Neural crest cell (in vitro differentiated cells): ENCODE measurements at places on chromosomes 5 and 9. TPM values are rescaled to one million over a fixed set of nuclear protein-coding genes. Genes with fewer than 3 reads are reported as not detected.

- H3K27ac ChIP-seq = no peak overlapping the region
- peaks cover 22% of the 10 kb centered on the region for H3K27me3 ChIP-seq
- H3K4me1 ChIP-seq = peaks cover 19% of the 10 kb centered on the region
- peaks cover 3% of the 10 kb centered on the region for H3K36me3 ChIP-seq
- H3K4me3 ChIP-seq = no peak overlapping the region
Observed at GRCh38 chr5:6822556-6823343, 109.5 kb downstream of the TENT4A start.

DNA sequence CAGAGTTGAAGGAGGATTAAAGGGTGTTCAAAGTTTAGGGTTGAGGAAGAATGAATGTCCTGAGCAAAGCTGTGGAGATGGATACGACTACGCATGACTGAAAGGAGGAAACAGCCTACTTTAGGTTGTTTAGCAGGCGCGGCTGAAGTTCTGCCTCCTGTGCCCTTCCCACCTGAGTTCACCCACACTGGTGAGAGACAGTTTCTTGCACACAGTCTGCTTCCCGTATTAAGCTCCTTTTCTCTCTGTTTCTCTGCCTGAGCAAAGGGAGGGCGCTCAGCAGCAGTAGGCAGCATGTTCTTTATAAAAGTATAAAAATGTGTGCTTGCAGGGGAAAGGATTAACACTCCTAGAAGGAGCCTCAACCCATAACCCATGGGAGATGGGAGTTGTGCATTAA lies 224.0 kb upstream of the SMARCA2 start:
- DNase-seq = no peak
- no peaks in the 10 kb centered on the region for H3K4me1 ChIP-seq
- no peak overlapping the region for H3K4me3 ChIP-seq
- no peaks in the 10 kb centered on the region for H3K36me3 ChIP-seq

GRCh38 chr5:131541762-131542161 lies 93.3 kb downstream of the RAPGEF6 start:
- H3K36me3 ChIP-seq = peaks cover 3% of the 10 kb centered on the region
- H3K27ac ChIP-seq = no peak overlapping the region
- H3K27me3 ChIP-seq = no peaks in the 10 kb centered on the region
- DNase-seq = no peak
- H3K4me3 ChIP-seq = no peak overlapping the region
- H3K4me1 ChIP-seq = peaks cover 8% of the 10 kb centered on the region

GRCh38 chr9:111036946-111037345 lies 1.3 kb downstream of the LPAR1 start:
- H3K27me3 ChIP-seq = peaks cover 51% of the 10 kb centered on the region
- H3K4me3 ChIP-seq = peak overlapping the region; percentile 88
- no peak for DNase-seq
- no peak overlapping the region for H3K27ac ChIP-seq
- H3K36me3 ChIP-seq = no peaks in the 10 kb centered on the region

DNA sequence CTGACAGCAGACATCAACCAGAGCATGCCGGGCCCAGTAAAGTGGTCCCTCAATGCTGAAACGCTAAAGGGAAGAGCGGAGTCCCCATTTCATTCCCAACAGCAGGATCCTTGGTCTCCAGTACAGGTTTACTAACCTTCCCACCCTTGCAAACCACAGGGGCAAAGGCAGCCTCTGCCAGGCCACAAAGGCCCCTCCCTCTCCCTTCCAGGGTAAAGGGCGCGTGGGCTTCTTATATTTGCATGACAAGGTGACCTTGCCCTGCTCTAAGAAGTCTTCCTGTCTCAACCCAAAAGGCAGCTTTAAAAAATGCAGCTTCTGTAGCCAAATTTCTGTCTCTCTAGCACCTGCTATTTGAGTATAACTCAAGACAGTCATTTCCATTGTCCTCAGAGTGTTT lies 131.5 kb upstream of the PTCH1 start:
- H3K27ac ChIP-seq = peak overlapping the region; percentile 14
- DNase-seq = no peak
- H3K4me1 ChIP-seq = no peaks in the 10 kb centered on the region
- H3K4me3 ChIP-seq = no peak overlapping the region

- no peaks in the 10 kb centered on the region for H3K27me3 ChIP-seq
- no peak overlapping the region for H3K4me3 ChIP-seq
- H3K4me1 ChIP-seq = no peaks in the 10 kb centered on the region
- peaks cover 8% of the 10 kb centered on the region for H3K36me3 ChIP-seq
Observed at GRCh38 chr9:72210522-72210921, 61.3 kb downstream of the GDA start.

DNA sequence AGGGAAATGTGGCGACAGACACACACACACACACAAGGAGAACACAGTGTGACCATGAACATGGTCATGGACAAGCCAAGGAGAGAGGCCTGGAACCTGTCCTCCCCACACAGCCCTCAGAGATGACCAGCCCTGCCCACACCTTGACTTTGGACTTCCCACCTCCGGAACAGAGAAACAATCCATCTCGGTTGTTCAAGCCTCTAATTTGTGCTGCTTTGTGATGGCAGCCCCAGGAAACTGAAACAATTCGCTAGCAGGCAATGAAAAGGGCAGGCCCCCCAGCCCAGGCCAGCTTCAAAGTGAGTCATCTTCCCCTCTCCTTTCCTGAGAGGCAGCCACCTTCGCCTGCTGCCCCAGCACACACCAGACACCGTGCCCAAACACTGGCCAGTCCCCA lies 47.7 kb downstream of the NSUN2 start:
- no peak overlapping the region for H3K27ac ChIP-seq
- H3K36me3 ChIP-seq = peaks cover 3% of the 10 kb centered on the region
- H3K27me3 ChIP-seq = peaks cover 64% of the 10 kb centered on the region
- DNase-seq = no peak

GRCh38 chr9:91127653-91128052 lies 234.1 kb downstream of the AUH start:
- no peak overlapping the region for H3K4me3 ChIP-seq
- DNase-seq = no peak
- no peaks in the 10 kb centered on the region for H3K27me3 ChIP-seq
- H3K36me3 ChIP-seq = peaks cover 2% of the 10 kb centered on the region
- no peaks in the 10 kb centered on the region for H3K4me1 ChIP-seq

DNA sequence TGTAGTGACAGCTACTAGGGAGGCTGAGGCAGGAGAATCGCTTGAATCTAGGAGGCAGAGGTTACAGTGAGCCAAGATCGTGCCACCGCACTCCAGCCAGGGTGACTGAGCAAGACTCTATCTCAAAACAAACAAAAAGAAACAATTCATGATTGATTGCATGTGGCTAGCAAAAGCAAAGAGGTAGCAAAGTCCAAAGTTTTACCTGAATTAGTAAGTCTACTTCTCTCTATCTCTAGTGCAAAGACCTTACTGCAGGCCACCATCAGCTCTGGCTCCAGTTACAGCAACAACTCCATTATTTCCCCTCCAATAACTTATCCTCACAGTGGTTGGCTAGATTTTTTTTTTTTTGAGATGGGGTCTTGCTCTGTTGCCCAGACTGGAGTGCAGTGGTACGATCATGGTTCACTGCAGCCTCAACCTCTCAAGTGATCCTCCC lies 6.2 kb upstream of the SAR1B start:
- H3K4me3 ChIP-seq = no peak overlapping the region
- H3K27ac ChIP-seq = no peak overlapping the region
- H3K4me1 ChIP-seq = no peaks in the 10 kb centered on the region
- DNase-seq = no peak
- H3K27me3 ChIP-seq = no peaks in the 10 kb centered on the region

- H3K4me3 ChIP-seq = no peak overlapping the region
- H3K4me1 ChIP-seq = no peaks in the 10 kb centered on the region
Observed at GRCh38 chr5:56783261-56783660, 32.1 kb upstream of the MAP3K1 start.

DNA sequence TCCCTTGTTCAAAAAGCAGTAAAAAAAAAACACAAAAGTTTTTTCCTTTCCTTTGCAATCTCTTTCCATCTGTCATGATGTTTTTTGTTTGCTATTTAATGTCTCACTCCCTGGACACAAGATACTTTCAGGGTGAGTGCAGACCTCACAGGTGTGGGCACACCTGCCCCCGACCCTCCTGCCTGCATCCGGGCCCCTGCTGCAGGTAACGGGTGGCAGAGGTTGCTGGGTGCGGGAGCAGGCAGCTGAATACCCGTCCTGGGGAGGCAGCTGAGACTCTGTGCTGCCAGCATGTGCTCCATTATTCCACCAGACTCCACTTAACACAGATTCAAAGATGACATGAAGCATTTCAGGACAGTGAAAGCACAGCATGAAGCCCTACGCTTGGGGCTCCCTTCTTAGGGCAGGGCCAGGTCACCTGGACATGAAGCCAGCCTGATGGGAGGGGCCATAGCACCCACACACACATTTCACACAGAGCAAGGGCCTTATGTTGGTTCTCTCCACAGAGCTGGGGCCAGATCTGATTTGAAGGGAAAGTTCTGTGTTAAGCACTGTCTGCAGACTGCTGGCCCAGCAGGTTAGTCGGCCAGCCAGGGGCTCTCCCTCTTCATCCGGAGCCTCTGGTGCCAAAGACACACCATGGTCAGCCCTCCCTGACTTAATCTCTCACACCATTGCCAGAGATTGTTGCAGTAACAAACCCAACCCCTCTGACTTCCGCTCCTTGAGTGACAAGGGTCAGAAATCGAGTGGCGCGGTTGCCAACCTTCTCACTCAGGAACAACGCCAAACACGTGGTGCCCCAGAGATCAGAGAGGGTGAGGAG lies 13.0 kb downstream of the NEK6 start:
- no peak overlapping the region for H3K4me3 ChIP-seq
- peaks cover 56% of the 10 kb centered on the region for H3K4me1 ChIP-seq
- DNase-seq = no peak
- no peaks in the 10 kb centered on the region for H3K36me3 ChIP-seq

GRCh38 chr5:6181147-6181729 lies 197.1 kb downstream of the MED10 start:
- no peak overlapping the region for H3K27ac ChIP-seq
- no peak overlapping the region for H3K4me3 ChIP-seq
- H3K27me3 ChIP-seq = peaks cover 21% of the 10 kb centered on the region
- no peaks in the 10 kb centered on the region for H3K4me1 ChIP-seq
- no peaks in the 10 kb centered on the region for H3K36me3 ChIP-seq

DNA sequence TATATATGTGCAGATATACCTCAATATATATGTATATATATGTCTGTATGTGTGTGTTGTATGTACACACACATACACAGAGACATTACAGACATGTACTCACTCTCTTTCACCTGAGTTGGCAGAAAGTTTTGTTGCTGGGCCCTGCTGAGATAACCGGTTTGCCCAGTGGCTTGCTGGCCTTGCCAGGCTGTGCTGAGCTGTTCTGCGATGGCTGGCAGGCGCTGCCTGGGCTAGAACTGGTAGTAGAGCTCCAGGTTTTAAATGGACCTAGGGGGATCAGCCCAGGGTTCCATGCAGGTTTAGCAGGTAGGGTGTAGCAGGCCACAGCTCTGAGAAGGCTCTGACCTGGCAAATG lies 394.3 kb downstream of the GADD45G start:
- peaks cover 19% of the 10 kb centered on the region for H3K27me3 ChIP-seq
- no peak for DNase-seq
- H3K36me3 ChIP-seq = no peaks in the 10 kb centered on the region
- H3K4me3 ChIP-seq = no peak overlapping the region
- peaks cover 32% of the 10 kb centered on the region for H3K4me1 ChIP-seq
- H3K27ac ChIP-seq = no peak overlapping the region

DNA sequence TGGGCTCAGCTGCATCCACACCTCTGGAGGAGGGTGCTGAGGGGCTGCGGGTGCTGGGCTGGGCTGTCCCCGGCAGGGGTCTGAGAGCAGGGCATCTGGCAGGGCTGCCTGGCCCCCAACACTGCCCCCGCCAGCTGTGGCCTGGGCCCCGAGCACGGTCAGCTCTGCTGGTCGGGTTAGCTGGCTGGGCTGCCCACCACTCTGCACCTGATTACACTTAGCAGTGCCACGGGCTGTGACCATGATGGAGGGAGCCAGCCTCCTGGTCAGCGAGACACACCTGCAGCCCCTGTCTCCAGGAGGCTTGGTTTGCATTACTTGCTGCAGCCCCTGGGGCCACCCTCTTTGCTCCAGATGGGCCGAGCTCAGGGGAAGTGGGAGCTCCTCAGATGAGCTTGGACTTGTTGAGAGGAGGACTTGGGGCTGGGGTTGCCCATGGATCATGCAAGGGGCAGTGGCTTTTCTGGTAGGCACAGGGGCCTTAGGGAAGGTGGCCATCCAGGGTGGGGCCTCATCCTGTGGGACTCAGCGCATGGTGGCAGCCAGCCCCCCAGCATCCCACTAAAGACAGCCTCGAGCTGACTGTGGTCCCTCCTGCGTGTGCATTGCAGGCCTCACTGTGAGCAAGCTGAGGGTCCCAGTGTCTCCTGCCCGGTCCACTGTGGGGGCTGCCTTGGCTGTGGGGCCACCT lies 132.0 kb upstream of the FAM120A start:
- H3K4me1 ChIP-seq = no peaks in the 10 kb centered on the region
- no peaks in the 10 kb centered on the region for H3K27me3 ChIP-seq
- no peak overlapping the region for H3K27ac ChIP-seq
- DNase-seq = no peak

GRCh38 chr5:149969181-149969930 lies 8.8 kb downstream of the SLC26A2 start:
- no peak overlapping the region for H3K4me3 ChIP-seq
- no peaks in the 10 kb centered on the region for H3K4me1 ChIP-seq
- peaks cover 4% of the 10 kb centered on the region for H3K36me3 ChIP-seq
- no peaks in the 10 kb centered on the region for H3K27me3 ChIP-seq
- no peak overlapping the region for H3K27ac ChIP-seq
- DNase-seq = no peak

- no peak overlapping the region for H3K4me3 ChIP-seq
- H3K36me3 ChIP-seq = peaks cover 11% of the 10 kb centered on the region
- no peaks in the 10 kb centered on the region for H3K27me3 ChIP-seq
- peaks cover 59% of the 10 kb centered on the region for H3K4me1 ChIP-seq
- no peak for DNase-seq
Observed at GRCh38 chr5:147750065-147750464, 32.5 kb downstream of the JAKMIP2 start.

DNA sequence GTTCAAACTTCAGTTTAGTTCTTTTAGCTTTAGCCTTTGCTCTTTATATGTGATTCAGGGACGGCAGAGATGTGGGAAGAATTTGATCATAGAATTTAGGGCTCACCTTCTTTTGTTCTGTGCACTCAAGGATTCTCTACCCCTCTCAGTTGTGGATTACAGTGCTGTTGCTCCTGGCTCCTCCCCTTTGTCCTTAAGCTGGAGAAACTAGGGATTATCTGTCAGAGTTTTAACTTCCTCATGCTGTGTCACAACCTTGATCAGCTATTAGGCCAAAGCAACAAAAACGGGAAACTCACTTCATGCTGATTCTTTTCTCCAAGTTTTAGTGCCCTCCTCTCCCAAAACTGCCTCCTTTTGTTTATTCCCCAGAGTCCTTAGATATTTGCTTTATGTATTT lies 13.0 kb upstream of the PCDHAC2 start:
- no peaks in the 10 kb centered on the region for H3K27me3 ChIP-seq
- H3K27ac ChIP-seq = no peak overlapping the region
- DNase-seq = no peak
- no peak overlapping the region for H3K4me3 ChIP-seq
- no peaks in the 10 kb centered on the region for H3K4me1 ChIP-seq

GRCh38 chr5:154513669-154514084 lies 35.6 kb upstream of the HAND1 start:
- peaks cover 36% of the 10 kb centered on the region for H3K27me3 ChIP-seq
- H3K4me3 ChIP-seq = no peak overlapping the region
- H3K27ac ChIP-seq = no peak overlapping the region
- no peak for DNase-seq
- H3K36me3 ChIP-seq = no peaks in the 10 kb centered on the region
- H3K4me1 ChIP-seq = no peaks in the 10 kb centered on the region

The PCDHGC3 gene
- total RNA-seq = 98.2 and 107 TPM in 2 replicates

The SLCO6A1 gene
- total RNA-seq = 3.9 and 4.4 TPM in 2 replicates

The GGTA1 gene
- not detected in 2 replicates for total RNA-seq

The IFNB1 gene
- not detected in 2 replicates for total RNA-seq

The ASPN gene
- not detected in 2 replicates for total RNA-seq

The LHX3 gene
- total RNA-seq = 0.07 TPM in 1 of 2 replicates, not detected in the other

The ANKRD18B gene
- total RNA-seq = 24.5 and 25.0 TPM in 2 replicates

The PRDM9 gene
- not detected in 2 replicates for total RNA-seq

The GDA gene
- 11.5 and 12.3 TPM in 2 replicates for total RNA-seq
